ENCODE measurements at places on chromosomes 1 and 21.

GRCh38 chr1:111236806-111237205 is 9.3 kb downstream of the CHI3L2 start:
- no peak for DNase-seq

GRCh38 chr1:168374566-168374965 is 93.9 kb downstream of the TBX19 start:
- no peak for DNase-seq

GRCh38 chr1:34790985-34791384 is 1.8 kb upstream of the GJA4 start:
- no peak for DNase-seq

DNA sequence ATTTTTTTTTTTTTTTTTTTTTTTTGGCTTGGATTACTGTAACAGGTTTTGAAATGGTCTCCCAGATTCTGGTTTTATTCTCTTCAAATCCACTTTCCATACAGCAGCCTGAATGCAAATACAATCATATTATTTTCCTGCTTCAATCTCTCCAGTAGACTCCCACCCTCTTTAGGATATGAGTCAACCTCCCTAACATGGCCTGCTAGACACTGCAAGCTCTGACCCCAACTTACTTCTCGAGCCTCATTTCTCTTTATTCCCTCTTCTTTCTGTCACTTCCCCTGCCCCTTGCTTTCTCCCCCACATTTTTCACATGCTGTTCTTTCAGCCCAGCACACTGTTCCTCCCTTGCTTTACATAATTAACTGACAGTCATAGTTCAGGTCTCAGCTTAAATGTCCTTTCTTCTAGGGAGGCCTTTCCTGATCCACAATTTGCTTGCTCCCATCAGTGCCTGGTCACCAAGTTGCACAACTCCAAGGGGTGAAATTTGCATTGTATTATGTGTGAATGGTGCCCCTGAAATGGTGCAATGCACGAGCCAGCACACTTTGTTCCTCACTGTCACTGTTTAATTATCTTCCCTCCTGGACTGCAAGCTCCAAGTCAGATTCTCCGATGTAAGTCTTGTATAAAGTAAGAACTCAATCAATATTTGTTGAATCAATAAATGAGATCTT is 22.1 kb upstream of the IL19 start:
- DNase-seq: no peak

DNA sequence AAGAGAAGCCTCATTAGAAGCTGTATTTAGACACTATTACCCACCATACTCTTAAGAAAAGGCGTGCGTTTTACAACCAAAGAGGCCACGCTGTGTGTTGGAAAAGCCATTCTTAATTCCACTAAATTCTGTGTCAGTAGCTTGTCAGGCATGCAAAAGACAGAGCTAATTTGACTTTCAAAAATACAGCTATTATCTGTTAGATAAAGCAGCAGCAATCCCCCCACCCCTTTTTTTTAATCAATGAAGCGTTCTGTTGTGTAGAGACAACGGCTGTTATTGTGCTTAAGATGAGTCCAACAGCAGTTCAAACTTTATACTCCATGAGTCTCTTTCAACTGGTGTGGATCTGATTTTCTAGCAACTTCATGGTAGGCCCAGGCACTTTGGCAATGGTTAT is 43.5 kb downstream of the PLA2G4A start:
- DNase-seq: peak; percentile 5

GRCh38 chr1:168396940-168397684 is 116.4 kb downstream of the TBX19 start:
- DNase-seq: no peak

- no peak for DNase-seq
Measured at GRCh38 chr1:175572932-175573868, 170.2 kb downstream of the TNR start.

- DNase-seq: peak; percentile 51
Measured at GRCh38 chr1:41241749-41242341, at the start of gene SCMH1. TSS of gene SCMH1 (minus strand) at chr1:41242306. CDS start at chr1:41186133, 56,173 bp downstream.

DNA sequence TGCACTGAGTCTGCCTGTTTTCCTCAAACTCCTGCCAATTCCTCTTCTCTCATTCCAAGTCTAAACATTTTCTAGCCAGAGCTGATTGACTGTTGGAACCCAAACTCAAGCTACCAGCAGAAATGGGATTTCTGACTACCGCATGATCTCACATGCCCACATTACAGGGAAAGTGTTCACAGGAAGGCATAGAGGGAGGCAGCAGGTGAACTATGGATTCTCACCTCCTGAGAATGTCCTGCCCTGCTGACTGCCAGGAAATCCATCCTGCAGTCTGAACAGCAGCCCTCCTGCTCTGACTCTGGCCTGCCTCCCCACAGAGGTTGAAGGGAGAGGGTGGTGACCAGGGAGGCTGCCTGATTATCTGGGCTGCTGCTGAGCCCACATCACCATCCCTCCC is 22.5 kb downstream of the IQGAP3 start:
- DNase-seq: no peak

- no peak for DNase-seq
Measured at GRCh38 chr1:221766210-221766609, 24.3 kb upstream of the DUSP10 start.

- no peak for DNase-seq
Measured at GRCh38 chr1:170049176-170049800, 25.2 kb downstream of the KIFAP3 start.

GRCh38 chr1:209850342-209850979 is 22.7 kb downstream of the UTP25 start:
- DNase-seq: peak; percentile 34

- DNase-seq: no peak
Measured at GRCh38 chr21:21085206-21085605, 87.0 kb downstream of the NCAM2 start.

- no peak for DNase-seq
Measured at GRCh38 chr1:100542285-100542684, 4.3 kb downstream of the GPR88 start.

- DNase-seq: no peak
Measured at GRCh38 chr1:192530254-192530653, 45.3 kb upstream of the RGS1 start.

DNA sequence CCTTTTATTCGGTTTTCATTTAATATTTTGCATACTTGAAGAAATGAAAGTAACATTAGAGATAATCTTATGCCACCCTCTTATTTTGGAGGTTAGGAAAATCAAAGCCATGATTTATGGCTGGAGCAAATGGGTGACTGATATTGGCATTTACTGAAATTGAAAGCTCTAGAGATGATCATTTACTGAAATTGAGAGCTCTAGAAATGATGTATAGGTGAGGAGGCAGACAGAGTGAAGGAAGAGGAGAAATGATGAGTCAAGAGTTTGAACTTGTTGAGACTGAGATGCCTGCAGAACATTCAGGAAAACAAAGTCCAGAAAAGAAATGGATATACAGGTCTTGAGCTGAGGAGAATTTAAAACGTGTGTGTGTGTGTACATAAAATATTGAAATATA is 217.6 kb downstream of the LTN1 start:
- DNase-seq: no peak

GRCh38 chr1:16300436-16300835 is 51.8 kb downstream of the FBXO42 start:
- DNase-seq: no peak

DNA sequence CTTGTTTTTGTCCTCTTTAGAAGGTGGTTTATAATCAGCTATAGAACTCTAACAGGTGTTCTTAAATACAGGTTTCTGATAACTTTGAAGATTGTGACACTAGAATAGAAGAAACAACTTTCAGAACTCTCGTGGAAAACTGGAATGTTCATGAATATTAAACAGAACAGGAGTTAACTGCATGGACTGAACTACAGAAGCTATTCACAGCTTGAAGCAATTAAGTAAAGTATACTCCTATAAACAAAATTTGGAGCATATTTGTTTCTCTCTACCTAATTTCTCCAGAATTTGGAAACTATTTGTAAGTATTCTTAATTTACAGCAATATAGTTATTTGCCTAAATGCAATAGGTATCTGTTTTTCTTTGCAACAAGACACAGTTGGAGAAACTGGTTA is 824.8 kb downstream of the ADGRL2 start:
- DNase-seq: no peak

- DNase-seq: no peak
Measured at GRCh38 chr21:24423546-24423945, 1183.7 kb downstream of the MRPL39 start.

DNA sequence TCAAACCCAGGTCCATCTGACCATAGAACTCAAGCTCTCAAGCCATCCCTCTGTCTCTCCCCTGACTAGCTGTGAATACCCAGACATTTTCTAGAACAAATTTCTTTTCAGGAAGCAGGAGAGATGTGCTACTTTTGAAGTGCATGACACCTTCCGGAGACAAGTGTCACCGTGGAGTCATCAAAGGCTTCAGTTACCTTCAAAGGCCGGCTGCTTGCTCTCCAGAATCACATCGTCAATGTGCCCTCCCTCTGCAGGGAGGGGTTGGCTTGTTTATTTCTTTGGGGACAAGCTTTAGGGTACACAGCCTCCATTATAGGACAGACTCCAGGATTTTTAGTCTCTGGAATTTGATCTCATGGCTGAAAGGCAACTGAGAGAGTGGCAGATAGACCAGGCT is 37.7 kb upstream of the IGSF21 start:
- no peak for DNase-seq

- no peak for DNase-seq
Measured at GRCh38 chr1:156747742-156748669, 3.5 kb downstream of the HDGF start.

- DNase-seq: no peak
Measured at GRCh38 chr1:21669258-21670058, at the start of gene RAP1GAP. TSS of gene RAP1GAP (minus strand) at chr1:21669357. CDS start at chr1:21620032, 49,325 bp downstream.

DNA sequence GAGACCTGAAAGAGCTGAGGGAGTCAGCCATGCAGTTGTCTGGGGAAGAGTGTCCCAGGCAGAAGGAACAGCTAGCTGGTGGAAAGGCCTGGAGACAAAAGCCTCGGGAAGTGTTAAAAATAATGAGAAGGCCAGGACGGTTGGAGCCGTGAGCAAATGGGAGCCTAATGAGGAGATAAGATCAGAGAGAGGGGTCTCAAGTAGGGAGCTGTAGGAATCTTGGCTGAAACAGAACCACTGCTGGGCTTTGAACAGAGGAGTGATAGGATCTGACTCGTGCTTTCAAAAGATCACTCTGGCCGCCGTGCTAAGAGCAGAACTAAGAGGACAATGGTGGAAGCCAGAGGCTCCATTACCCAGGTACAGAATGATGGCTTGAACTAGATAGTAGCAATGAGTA is 1.9 kb upstream of the FOXJ3 start:
- DNase-seq: no peak

- peak; percentile 95 for DNase-seq
Measured at GRCh38 chr1:6246497-6247467, 2.8 kb downstream of the HES3 start.

- DNase-seq: no peak
Measured at GRCh38 chr1:198726455-198726854, 87.6 kb downstream of the PTPRC start.

- DNase-seq: no peak
Measured at GRCh38 chr1:243851257-243851756, 1.3 kb upstream of the AKT3 start.

DNA sequence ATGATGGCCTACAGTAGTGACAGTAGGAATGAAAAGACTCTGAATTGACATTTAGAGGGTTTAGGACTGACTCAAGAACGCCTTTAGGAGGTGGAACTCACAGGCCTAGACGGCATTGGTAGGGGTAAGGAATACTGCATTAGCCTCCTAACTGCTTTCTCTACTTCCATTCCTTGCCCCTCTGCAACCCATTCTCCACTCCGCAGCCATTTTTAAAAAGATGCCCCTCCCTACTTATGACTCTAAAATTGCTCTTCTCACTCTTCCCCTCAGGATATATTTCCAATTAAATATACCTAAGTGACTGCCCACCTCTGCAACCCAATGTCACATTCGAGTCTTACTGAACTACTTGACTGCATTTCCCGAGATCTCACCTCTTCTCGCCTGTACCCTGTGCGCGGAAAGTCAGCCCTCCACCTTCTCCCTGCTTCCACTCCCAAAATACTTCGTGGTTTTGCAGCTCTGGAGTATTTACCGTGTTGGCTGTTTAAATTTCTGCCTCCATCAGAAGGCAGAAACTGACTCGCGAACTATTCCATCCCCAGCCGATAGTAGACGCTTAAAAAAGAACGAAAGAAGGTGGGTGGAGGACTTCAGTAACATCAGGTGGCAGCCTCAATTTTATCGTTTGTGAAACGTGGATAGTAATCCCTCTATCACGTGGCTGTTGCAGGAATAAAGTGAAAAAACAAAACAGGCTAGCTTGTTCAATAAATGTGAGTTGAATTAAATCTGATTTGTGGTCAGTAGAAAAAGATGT is 1.1 kb upstream of the YBX1 start:
- no peak for DNase-seq

DNA sequence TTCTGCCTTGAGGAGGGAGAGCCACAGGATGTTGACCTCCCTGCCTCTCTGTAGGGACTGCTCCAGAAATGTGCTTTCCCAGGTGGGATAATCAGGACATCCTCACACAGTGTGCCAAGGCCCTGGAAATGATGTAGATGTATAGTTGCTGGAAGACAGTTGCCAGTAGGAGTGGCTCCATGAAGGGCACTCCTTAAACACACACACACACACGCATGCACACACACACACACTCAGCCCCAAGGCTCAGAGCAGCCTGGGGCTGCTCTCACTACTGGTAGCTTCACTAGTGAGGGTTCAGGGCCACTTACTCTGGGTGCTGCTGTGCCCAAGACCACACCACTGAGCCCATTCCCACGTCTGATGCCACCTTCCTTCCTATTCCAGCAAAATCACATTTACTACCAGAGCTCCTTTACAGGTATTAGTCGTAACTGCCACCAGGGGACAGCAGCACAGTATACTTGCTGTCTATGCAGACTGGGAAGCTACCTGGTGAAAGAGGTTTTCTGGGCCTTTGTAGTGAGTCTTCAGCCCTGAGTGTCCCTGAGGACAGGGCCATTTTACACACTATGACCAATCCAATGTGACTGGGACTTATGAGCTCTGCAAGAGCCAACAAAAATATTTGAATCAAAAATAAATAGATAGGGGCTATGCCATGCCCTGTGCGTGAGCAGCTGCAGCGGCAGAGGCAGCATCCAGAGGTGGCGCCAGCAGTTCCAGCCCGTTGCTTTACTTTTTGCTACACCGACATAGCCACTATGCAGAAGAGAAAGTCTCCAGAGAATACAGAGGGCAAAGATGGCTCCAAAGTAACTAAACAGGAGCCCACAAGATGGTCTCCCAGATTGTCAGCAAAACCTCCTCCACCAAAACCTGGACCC is 15.0 kb downstream of the CRNN start:
- no peak for DNase-seq

DNA sequence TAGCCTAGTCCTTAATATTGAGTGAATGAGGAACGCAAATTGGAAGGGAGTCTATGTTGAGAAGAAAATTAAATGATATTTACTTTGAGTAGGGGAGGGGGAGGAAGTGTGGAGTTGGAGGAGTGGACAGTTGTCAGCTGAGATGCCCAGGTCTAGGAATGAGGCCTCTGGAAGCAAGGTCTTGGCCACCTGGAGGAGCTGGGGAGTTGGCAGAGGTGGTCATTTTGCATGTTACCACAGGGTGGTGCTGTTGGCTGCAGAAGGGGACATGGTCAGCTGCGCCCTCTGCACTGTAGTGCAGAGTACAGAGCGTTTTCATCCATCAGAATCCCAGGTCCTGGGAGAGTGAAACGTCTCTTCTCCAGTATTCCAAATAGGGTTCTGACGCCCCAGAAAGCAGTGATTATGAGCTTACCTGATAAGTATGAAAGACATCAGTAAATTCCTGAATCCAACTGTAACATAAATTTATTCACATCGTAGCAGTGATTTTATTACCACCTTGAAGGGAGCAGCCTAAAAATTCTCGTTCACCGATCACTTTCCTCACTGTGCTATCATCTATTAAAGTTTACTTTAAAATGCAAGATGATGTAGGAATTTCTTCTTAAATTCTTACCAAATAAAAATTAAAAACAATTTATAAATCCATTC is 13.8 kb downstream of the PARK7 start:
- peak; percentile 70 for DNase-seq
